Lower leg skin (tissue), 4 donors: ENCODE measurements at places on chromosomes 1 and 21. TPM values are rescaled to one million over a fixed set of nuclear protein-coding genes. Genes with fewer than 3 reads are reported as not detected.

DNA sequence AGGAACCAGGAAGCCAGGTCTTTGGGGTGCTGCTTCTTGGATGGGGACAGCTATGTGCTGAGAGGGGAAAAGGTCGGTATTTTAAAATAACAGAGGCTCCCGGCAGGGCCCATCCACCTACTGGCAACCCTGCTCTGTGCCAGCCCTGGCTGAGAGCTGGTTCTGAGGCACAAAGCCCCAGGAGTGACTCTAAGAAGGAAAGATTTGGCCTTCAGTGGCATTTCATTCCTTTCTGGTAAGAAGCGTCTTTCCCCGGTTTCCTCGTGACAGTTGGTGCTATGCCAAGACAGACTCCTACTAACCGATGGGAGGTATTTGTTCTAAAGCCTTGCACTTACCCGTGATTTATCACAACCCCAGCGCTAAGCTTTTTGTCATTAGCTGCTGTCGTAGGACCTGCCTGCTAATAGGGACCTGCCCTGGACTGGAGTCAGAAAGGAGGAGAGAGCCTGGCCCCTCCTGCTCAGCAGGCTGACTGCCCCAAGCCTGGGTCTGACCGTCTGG, 123.1 kb upstream of the ADAR start:
- no peak for DNase-seq

GRCh38 chr1:219712506-219712905, 99.6 kb upstream of the ZC3H11B start:
- no peak for DNase-seq

DNA sequence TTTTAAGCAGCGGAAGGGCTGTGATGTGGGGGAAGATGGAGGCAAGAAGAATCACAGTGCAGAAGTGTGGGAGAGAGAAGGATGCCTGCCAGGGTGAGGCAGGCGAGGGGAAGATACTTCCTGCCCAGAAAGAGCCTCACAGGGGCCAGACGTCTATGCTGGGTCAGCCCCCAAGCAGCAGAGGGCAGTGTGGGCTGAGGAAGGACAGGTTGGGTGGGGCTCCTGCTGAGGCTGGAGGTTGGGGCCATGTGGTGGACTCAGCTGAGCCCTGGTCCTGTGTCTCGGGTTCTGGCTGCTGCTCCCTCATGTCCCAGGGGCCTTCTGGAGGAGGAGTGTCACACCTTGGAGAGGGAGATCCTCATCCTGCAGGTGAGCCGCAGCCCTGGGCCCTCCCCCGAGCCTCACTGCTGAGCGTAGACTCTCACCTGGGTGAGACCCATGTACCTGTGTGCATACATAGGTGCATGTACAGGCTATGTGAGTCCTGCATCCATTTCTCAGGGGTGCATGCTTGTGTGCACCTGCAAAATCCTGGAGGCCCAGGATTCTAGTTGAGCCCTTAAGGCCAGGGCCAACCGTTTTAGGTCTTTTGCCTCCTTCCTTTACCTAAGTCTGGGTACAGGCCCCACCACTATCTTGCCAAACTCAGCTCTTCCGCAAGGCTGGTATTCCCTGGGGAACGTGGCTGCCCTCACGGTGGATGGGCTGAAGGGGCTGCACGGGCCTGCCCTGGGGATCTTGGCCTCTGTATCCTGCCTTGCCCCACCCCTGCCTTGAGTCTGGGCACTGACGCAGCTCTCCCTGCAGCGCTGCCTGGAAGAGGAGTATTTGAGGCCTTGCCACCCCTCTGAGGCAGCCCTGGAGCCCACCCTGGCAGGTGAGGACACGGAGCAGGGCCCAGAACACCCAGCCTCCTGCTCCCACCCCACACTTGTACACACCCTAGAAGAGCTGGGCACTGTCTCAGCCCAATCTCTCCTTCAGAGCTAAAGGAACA, 3.7 kb downstream of the CCDC24 start:
- no peak for DNase-seq

- peak; percentile 89 for DNase-seq
These were observed 334.4 kb downstream of the SRGAP2C start for GRCh38 chr1:121519042-121519755.

DNA sequence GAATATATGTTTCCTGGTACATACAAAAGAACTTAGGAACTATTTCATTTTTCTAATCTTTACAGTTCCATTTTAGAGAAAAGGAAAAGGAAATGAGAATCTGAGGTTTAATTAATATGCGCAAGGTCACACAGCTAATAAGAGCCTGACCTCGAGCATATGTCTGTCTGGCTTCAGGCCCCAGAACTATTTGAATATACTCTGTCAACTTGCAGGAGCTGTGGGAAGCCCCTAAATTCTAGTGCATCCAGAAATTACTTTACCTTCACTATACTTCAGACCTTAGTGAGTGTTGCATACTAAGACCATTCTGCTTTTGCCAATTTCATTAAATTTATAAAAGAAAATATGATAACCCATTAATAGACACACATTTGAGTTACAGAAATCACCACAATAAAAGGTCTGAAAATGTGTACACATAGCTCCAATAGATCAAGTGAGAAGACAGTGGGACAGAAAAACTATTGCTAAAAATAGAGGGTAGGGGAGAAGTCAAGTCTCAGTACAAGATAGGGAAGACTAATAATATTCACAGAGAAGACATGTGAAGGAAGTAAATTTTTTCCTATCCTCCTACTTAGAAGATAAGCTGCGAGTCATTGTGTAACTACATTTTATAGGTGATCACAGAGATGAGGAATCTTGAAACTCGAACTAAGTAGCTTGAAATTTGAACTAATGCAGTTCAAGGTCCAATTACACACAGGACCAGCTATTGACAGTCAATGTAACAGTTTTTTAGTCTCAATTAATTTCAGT, 3.8 kb downstream of the RGS13 start:
- no peak for DNase-seq

DNA sequence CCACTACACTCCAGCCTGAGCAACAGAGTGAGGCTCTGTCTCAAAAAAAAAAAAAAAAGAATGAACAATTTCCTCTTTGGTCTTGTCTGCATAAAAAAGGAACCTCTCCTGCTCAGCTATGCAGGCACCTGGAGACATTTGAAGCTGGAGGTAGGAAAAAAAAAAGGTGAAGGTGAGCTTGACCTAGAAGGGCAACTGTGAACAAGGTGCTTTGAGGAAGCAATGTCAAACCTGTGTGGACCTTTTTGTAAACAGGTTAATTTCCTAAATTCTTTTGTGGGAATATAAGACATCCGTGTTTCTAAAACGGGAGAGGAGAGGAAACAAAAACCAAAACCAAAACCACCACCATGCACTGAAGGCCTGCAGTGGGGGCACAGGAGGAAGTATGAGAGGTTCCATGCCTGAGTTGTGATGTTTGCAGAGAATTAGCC, 77.5 kb downstream of the SLC45A1 start:
- no peak for DNase-seq

GRCh38 chr1:178690496-178690895, 34.5 kb upstream of the RALGPS2 start:
- DNase-seq: no peak

DNA sequence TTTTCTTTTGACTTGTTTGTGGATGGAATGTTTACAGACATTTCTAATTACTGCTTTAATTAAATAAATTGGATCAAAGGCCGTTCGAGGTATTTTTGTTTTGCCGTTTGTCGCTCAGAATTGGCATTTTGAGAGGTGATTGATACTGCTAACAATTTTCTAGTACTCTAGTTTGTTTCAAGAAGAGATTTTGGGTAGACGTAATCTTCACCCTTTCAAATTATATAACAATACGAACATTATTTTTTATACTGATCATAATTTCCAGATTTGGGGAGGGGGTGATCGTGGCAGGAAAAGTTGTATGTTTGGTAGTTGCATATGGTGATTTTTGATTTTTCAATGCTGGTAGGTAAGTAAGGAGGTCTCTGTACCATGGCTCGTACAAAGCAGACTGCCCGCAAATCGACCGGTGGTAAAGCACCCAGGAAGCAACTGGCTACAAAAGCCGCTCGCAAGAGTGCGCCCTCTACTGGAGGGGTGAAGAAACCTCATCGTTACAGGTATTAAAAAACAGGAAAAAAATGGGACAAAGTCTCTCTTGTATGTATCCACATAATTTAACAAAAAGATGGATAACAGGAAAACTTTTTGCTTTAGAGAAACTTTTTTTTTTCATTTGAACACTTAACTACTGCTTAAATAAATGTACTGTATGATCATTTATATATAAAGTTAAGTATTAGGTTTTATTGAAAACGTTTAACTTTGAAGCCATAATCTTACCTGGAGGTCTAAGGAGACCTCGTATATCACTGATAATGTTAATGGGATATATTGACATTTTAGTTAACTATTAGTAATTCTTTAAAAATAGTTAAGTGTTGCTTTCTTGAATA, 1.7 kb downstream of the H3-3A start:
- DNase-seq: no peak

- no peak for DNase-seq
These were observed 65.6 kb downstream of the NCAM2 start for GRCh38 chr21:21063828-21064227.

DNA sequence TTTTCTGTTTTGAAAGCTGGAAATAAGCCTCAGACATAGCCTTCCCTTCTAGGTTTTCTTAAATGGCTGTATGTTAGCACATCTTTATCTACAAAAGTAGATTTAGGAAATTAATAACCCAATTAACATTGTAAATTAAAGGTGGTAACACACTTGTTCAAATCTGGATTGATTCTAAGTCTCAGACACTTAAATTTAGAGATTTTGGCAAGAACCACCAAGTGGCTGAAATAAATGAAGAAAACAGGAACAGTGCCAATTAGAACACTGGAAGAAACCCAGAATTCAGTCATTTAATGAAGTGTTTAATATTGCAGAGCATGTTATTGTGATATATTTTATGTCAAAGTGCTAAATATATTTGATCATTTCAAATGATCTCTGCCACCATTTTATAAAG, 628.2 kb downstream of the USP25 start:
- no peak for DNase-seq

DNA sequence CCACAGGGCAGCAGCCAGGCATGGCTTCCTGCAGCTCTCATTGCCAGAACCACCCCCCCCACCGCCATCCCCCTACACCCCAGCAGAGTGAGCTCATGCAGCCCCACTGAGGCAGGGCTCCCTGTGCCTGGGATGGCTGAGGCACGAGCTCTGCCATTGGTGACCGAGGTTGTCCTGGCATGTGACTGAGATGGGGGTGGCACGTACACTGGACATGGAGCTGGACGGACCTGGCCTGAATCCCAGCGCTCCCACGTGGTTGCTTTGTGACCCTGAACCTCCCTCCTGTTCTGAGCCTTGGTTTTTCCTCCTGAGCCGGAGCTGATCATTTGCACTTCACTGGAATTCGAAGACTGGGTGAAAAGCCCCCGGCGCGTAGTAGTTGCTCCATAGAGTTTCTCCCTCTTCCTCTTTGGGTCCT, 28.3 kb downstream of the ALPL start:
- no peak for DNase-seq

GRCh38 chr1:164912290-164912689, 353.3 kb downstream of the PBX1 start:
- DNase-seq: no peak

GRCh38 chr1:69269491-69269890, 298.2 kb upstream of the LRRC7 start:
- DNase-seq: no peak

GRCh38 chr21:22223385-22223784, 1225.2 kb downstream of the NCAM2 start:
- DNase-seq: no peak

GRCh38 chr1:116291024-116291423, 82.0 kb upstream of the ATP1A1 start:
- no peak for DNase-seq

- no peak for DNase-seq
These were observed 1.2 kb upstream of the C1orf210 start for GRCh38 chr1:43286533-43286932.

DNA sequence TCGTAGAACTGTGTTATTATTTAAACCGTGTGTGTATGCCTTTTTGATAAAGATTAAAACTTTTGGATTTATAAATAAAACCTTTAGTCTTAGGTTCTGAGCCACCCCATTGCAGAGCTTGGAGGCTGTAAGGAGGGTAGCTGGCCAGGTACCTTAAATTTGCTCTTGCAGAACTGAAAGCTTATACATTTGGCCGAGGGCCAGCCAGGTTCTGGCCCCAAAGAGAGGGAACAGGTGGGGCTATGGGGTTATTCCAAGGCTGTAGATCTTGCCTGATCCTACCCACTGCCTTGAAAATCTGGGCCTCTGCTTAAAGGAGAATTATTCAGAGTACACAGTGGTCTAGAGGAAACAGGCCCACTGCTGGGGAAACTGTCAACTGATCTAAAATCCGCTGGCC, 59.6 kb downstream of the CAMK2N1 start:
- peak; percentile 25 for DNase-seq

GRCh38 chr1:228212415-228212965, 4.6 kb downstream of the OBSCN start:
- DNase-seq: no peak

DNA sequence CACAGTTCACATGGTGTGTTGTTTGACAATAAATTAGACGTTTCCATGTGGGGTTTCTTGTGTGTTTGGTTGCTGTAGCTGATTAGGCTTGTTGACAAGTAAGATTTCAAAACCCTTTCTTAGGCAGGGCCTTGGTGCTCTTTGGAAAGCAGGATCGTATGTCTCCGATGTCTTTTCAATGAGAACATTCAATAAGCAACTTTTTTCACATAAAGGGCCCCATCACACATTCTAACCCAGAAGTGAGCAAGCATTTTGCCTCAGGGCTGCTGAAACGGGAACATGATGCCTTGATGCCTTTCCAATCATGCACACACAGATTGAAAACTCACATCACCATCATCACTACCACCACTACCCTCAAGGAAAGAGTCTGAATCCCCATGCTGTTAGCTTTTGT, 33.1 kb downstream of the LPAR3 start:
- no peak for DNase-seq

DNA sequence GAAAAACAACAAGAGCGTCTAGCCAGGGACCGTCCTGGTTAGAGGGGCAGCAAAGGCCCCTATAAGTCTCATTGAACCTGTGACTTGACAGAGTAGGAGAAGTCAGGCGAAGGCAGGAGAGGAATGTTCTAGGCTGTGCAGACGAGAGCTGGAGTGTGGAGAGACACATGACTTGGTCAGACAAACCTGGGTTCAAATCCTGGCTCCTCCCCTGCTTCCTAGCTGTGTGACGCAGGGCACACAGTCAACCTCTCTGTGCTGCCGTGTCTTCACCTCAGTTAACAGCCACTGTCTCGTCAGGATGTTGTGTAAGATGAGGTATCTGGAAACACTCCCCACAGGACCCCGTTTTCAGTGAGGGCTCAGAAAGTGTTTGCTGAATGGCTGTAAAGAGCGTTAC, 15.6 kb downstream of the SLC66A1 start:
- DNase-seq: no peak

DNA sequence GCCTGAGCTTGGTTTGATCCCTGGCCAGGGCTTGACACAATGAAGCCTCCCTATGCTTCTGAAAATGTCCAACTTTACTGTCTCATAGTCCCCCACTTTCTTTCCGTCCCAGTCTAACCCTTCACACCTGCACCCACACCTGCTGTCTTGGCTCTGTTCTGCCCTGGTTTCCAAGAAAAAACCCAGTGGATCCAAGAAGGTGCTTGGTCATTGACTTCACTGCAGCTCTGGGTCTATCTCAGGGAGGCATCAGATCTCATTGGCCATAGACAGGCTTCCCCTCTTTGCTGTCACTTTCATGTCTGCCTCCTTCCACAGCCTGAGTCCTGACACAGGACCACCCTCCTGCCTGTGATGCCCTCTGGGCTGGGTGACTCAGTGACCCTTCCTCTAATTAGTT, 37.8 kb upstream of the ETV3 start:
- DNase-seq: no peak

The XCL2 gene
- total RNA-seq: not detected

The TIAM1 gene
- total RNA-seq: 87.1 TPM

The DCDC2B gene
- not detected for total RNA-seq

The AK4 gene
- total RNA-seq: 43.5 TPM

The TEX35 gene
- total RNA-seq: not detected

The OR2T11 gene
- not detected for total RNA-seq

The S100A9 gene
- total RNA-seq: 31.6 TPM

The DDOST gene
- 139 TPM for total RNA-seq

The ILDR2 gene
- 0.46 TPM for total RNA-seq
